Glutamatergic neuron (in vitro differentiated cells): ENCODE measurements at places on chromosomes 11 and 22.

DNA sequence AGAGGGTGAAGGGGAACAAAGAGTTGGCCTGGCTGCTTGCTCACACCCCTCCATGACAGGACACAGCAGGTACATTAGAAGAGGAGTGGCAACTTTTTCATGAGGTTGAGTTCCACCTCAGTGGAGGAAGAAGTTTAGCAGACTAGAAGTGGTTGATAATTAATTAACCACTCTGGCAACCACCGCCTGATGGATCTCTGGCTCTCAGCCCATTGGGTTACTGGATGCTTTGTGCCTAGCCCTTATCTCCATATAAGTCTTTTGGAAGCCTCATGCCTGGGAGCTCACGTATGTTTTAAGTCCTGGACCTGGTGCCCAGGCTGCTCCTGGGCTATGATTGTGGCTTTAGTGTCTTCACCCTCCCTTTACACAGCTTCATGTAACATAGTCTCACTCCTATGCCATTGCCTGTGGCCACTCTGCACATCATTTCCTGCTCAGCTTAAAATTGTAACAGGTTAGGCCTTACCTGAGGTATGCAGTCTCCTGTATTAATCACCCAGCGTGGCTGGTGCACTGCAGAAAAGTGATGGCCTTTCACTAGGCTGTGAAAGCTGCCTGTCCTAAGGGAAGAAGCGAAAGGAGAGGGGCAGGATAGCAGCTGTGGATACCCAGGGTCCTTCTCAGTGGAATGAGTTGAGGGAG is 72.7 kb upstream of the CRTAM start:
- DNase-seq = no peak

GRCh38 chr11:95653680-95654079 is 135.9 kb downstream of the FAM76B start:
- DNase-seq = no peak

DNA sequence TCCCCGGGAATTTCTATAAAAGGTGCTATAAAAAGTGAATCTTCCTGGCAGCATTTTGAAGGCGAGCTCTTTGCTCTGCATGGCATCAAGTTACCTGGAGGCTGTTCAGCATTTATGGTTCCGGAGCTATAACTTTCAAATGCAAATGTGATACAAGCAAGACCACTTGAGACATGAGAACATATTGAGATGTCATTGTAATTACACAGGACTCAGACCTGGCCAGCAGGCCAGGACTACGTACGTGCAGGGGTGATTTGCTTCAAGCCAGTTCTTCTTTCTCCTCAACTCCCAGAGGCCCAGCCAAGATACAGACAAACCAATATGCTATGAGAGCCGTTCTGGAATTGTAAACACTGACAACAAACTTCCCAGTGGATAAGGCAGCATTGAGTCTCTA is 227.4 kb upstream of the FAT3 start:
- DNase-seq = no peak

GRCh38 chr11:70608568-70609470 is 210.5 kb downstream of the CTTN start:
- peak; percentile 51 for DNase-seq

GRCh38 chr11:62137276-62137861 is 13.6 kb downstream of the INCENP start:
- DNase-seq = no peak
